Fibroblast of skin of right quadriceps (primary cell): ENCODE measurements at places on chromosomes 7 and 10.

- DNase-seq = peak; percentile 51
Measured at GRCh38 chr7:33050535-33051318, 11.8 kb downstream of the NT5C3A start.

- DNase-seq = no peak
Measured at GRCh38 chr7:681551-682307, 44.8 kb upstream of the DNAAF5 start.

GRCh38 chr7:128880791-128881457 lies 18.3 kb downstream of the ATP6V1F start:
- no peak for DNase-seq

- no peak for DNase-seq
Measured at GRCh38 chr10:44961931-44962750, 2.5 kb downstream of the RASSF4 start.

DNA sequence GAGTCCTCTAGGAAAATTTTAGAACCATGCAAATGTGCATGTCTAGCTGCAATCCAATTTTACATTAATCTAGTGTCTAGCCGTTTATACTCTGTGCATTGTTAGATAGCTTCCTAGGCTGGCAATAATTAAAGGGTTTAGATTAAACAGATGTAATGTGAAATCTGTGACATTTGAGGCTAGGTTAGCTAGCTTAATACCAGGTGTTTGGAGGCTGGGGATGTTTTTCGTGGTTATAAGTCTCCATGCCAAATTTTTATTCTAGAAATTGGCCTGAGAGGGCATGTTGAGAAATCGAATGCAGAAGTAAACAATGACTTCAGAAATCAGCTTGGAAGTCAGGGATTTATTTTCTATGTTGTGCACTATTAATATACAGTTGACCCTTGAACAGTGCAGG lies 94.2 kb downstream of the ST7 start:
- DNase-seq = no peak

DNA sequence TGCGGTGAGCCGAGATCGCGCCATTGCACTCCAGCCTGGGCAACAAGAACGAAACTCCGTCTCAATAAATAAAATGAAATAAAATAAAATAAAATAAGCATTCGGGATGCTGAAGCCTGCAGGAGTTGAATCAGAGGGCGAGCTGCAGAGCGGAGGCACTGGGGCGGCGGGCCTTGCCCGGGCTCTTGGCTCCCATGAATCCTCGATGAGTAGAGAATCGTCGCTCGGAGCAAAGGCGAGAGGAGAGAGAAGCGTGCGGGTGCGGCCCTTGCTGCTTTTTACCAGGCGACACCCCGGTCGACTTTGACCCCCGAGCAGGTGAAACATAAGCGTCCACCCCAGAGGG lies 168.3 kb downstream of the UBE2H start:
- no peak for DNase-seq

DNA sequence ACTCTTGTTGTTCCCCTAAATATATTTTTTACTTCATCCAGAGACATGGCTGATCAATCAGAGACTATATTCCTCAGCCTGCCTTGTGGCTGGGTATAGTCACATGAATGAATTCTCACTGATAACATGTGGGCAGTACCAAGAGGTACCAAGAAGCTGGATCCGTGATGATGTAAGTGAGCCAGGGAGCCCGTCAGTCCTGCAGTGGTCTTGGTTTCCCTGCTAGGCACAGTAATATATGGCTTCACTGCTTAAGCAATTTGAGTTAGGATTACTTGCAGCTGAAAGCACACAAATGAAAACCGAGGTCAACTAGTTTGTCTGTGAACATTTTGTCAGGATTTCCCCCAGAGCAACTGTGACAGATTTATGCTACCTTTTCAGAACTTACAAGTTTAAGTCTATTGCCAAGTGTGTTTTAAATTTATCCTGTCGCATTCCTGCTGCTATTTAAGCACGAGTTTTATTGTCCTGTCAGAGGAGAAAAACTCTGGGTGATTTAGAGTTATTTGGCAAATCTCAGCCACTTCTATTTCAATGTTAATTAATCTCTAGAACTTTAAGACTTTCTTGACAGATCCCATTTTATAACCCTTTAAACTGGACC lies 381.8 kb downstream of the PHF14 start:
- DNase-seq = peak; percentile 46

- DNase-seq = no peak
Measured at GRCh38 chr7:121529003-121529402, 132.9 kb upstream of the FAM3C start.

GRCh38 chr7:52695973-52696595 lies 339.3 kb upstream of the POM121L12 start:
- no peak for DNase-seq

GRCh38 chr10:17923728-17924127 lies 28.0 kb upstream of the SLC39A12 start:
- peak; percentile 83 for DNase-seq

GRCh38 chr10:102633287-102633686 lies 11.0 kb upstream of the TRIM8 start:
- peak; percentile 81 for DNase-seq

- no peak for DNase-seq
Measured at GRCh38 chr7:26673271-26673670, 191.1 kb downstream of the SKAP2 start.
